Dermis blood vessel endothelial cell (primary cell): ENCODE measurements at places on chromosomes 5 and 9. TPM values are rescaled to one million over a fixed set of nuclear protein-coding genes. Genes with fewer than 3 reads are reported as not detected.
A peak's percentile ranks its signal among the peaks of the same experiment; 100 is the strongest.

GRCh38 chr5:139435676-139436075 is 3.6 kb downstream of the DNAJC18 start:
- no peak for DNase-seq

Gene CDKN2AIPNL
- total RNA-seq: 27.1 and 28.8 TPM in 2 replicates

GRCh38 chr5:127068493-127069214 is 4.6 kb downstream of the C5orf63 start:
- peak; percentile 92 for DNase-seq

GRCh38 chr9:118940473-118940872 is 428.8 kb downstream of the BRINP1 start:
- no peak for DNase-seq

Gene BICD2
- 54.5 and 74.2 TPM in 2 replicates for total RNA-seq

DNA sequence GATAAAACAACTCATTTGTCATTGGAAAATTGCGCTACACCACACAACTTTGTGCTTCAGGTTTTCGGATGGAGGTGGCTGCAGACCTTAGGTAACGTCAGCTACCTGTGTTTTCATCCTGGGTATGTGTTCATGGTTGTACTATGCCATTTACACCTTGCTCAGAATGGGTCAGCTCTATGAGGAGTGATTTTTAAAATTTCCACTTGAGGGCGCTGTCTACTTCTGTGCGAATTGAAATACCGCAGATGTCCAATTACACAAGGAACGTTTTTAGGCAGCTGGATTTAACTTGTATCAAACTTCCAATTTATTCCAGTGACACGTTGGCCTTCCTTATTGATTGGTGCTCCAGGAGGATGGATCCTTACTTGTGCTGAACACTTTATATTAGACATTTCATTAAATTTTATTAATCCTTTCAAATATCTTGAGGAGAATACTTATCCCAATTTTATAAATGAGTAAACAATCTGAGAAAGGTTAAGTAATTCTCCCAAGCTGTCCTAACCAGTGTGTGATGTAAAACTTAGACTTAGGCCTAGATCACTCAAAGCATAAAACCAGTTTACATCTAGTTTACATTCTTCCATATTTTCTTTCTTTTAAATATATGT is 23.4 kb downstream of the DMRTA1 start:
- peak; percentile 53 for DNase-seq

Gene SH2D3C
- total RNA-seq: 77.8 and 95.6 TPM in 2 replicates
